Choroid plexus epithelial cell (primary cell): ENCODE measurements at places on chromosomes 5 and 9.
A peak's percentile ranks its signal among the peaks of the same experiment; 100 is the strongest.

- no peak for DNase-seq
These were observed 5.3 kb upstream of the FANCG start for GRCh38 chr9:35085078-35085477.

DNA sequence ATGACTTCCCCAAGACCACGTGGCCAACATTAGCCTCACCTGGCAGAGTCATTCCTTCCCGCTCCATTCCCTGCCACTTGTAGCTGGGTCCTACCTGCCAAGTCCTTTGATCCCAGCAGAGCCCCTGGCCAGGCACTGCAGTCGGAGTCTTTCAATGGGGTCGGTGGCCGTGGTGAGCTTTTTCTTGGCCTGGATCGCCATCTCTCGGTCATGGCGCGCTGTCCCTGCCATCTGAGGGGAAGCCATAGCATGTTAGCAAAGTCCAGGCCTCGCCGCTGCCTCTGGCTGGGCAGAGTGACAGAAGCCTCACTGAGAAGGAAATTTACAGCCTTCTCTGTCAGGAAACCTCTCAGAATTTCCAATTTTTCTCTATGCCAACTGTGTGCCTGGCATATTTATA, 17.5 kb downstream of the CAPSL start:
- peak; percentile 18 for DNase-seq

- DNase-seq, result no peak
These were observed 369.5 kb downstream of the TAF11L14 start for GRCh38 chr5:18003784-18004183.

DNA sequence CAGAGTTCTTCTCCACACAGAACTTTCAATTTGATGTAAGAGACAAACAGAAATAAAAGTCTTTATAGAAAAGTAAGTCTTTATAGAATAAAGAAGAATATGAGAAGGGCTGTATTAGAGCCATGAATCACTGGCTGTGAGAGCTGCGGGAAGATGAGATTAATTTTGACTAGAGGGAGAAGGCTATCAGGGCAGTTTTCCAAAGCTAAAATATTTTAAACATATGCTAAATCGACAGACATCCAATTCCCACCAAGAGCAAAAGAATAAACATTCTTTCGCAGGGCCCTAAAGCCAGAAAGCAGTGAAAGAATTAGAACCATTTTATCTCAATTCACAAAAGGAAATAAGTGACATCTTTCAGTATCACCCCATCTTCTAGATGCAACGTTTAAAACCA, 208.3 kb upstream of the MAP3K1 start:
- DNase-seq, result peak; percentile 13

- DNase-seq, result peak; percentile 13
These were observed 7.5 kb downstream of the UNC5A start for GRCh38 chr5:176817841-176818377.

- DNase-seq, result no peak
These were observed 109.5 kb downstream of the PRKACG start for GRCh38 chr9:68904454-68904853.

- DNase-seq, result peak; percentile 80
These were observed at the start of gene NME5 for GRCh38 chr5:138138949-138139780. TSS of gene NME5 (minus strand) at chr5:138139428. CDS start at chr5:138138780, 648 bp downstream.
